ENCODE measurements at places on chromosomes 1 and 21.

- no peak for DNase-seq
These were observed 1.4 kb downstream of the ATP5PO start for GRCh38 chr21:33914188-33914587.

- DNase-seq: no peak
These were observed 253.6 kb downstream of the HMCN1 start for GRCh38 chr1:185987611-185988321.

DNA sequence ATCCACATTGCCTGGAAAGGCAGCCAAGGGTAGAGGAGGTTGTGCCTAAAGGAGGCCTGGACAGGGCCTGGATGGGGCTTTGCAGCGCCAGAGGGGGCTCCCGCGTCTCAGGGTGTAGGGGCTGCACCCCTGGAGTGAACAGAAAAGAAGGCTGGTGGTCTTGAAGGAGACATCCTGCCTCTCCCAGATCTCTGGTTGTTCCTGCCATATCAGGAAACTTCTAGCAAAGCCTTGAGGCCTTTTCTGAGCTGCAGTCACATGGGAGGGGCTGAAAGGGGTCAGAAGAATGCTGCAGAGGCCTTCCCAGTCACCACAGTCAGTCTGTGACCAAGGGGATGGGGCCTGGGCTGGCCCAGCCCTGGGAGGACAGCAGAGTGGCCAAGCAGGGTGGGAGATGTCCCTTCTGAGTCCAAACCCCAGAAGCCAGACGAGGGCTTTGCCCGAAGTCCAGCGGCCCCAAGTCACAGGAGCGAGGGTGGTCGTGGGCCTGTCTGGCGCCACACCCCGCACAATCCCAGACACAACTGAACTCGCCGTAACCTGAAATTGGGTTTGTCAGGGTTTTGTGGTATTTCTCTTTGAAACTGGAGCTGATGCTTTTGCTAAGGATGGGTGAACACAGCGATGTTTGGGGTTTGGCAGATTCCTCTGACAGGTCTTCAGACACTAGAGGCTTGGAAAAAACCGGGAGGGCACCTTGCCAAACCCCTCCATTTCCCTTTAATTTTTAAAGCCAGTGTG is 29.6 kb downstream of the SIM2 start:
- DNase-seq: no peak

GRCh38 chr1:75198761-75199160 is 64.6 kb downstream of the LHX8 start:
- DNase-seq: no peak

DNA sequence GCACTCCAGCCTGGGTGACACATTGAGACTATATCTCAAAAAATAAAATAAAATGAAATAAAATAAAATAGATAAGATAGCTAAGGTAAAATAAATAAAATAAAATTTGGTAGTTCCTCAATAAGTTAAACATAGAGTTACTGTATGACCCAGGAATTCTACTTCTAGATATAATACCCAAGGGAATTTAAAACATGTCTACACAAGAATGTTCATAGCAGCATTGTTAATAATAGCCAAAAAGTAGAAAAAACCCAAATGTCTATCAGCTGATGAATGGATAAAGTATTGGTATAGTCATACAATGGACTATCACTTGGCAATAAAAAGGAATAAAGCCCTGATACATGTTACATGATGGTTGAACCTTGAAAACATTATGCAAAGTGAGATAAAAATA is 47.8 kb downstream of the CEP350 start:
- no peak for DNase-seq

DNA sequence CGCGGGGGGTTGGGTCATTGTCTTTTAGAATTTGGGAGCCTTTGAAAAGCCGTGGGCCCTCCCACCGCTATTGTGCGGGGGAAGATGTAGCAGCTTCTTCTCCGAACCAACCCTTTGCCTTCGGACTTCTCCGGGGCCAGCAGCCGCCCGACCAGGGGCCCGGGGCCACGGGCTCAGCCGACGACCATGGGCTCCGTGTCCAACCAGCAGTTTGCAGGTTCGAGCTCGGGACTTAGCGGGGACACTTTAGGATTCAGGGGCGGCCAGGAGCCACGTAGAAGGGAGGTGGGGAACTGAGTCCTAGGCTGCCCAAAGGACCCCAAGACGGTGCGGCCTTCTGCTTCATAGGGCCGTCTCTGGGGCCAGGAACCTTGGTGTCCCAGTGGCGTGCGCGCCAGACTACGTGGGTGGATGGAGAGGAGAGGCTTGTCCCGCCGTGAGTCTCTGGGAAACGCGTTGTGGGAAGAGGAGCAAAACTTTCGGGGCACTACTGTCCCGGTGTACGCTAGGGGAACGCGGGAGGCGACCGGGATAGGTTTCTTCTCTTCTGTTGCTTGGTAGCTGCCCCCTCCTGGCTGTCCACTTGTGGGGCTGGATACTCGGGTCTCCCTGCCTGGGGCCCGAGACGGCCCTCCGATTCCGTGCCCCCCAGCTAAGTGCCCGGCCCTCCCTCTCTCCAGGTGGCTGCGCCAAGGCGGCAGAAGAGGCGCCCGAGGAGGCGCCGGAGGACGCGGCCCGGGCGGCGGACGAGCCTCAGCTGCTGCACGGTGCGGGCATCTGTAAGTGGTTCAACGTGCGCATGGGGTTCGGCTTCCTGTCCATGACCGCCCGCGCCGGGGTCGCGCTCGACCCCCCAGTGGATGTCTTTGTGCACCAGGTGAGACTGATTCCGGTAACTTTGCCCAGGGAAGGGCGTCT is at the start of gene LIN28A:
LIN28A (plus strand) TSS at position 112 of the 918 bp plus-strand sequence; CDS start at position 187, 75 bp downstream.
- peak; percentile 68 for DNase-seq

GRCh38 chr1:101174722-101175121 is 62.1 kb upstream of the S1PR1 start:
- DNase-seq: peak; percentile 90

DNA sequence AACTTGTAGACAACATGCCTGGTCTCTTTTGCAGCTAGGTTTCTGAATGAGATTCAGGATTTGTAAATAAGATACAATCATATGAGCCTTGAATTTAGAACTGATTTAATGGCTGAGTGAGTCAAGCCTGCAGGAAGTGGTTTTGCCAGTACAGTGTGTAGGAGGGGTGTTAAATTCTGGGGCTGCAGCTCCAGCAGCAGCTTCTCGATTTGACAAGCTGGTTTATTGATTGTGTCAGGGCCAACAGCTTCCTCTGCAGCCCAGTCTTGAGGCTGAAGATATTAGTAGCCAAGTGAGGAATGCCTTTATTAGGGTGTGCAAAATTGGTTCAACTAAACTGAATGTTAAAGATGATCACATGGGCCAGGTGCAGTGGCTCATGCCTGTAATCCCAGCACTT is 11.5 kb upstream of the PLA2G5 start:
- no peak for DNase-seq

DNA sequence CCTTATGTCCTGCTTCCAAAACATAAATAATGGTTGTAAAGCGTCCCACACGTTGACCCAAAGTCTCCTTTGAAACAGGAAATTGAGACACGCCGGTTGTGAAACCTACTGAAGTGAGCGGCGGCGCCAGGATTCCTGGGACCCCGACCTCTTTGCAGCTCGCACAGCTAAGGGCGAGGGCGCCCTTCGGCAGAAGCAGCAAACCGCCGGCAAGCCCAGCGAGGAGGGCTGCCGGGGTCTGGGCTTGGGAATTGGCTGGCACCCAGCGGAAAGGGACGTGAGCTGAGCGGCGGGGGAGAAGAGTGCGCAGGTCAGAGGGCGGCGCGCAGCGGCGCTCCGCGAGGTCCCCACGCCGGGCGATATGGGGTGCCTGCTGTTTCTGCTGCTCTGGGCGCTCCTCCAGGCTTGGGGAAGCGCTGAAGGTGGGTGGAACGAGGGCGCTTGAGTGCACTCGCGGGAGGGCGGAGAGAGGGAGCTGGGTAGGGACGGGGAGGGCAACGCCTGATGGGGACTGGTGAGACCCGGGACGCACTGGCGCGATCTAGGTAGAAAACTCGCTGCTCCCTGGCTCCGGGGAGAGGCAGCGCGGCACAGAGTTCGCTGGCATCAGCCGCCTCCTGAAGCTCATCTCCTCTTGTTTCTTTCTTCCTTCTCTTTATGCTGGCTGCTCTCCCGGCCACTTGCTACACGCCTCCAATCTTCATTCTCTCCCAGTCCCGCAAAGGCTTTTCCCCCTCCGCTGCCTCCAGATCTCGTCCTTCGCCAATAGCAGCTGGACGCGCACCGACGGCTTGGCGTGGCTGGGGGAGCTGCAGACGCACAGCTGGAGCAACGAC is at the start of gene CD1D:
CD1D (plus strand) TSS at position 155 of the 836 bp plus-strand sequence; CDS start at position 362, 207 bp downstream.
- peak; percentile 78 for DNase-seq

DNA sequence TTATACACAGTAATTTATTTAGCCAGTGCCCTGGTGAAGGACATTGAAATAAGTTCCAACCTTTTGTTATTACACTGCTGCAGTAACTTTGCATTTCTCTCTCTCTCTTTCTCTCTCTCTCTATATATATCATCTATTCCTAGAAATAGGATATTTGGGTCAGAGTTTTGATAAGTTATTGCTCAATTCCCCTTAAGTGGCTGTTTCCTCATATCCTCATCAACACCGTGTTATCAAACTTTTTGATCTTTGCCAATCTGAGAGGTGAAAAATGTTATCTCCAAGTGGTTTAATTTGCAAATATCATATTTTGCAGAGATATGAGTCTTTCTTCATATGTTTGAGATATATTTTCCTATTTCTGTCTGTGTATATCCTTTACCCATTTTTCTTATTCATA is 1.6 kb upstream of the SRSF4 start:
- no peak for DNase-seq

GRCh38 chr1:2935184-2935583 is 86.1 kb upstream of the ACTRT2 start:
- DNase-seq: no peak

DNA sequence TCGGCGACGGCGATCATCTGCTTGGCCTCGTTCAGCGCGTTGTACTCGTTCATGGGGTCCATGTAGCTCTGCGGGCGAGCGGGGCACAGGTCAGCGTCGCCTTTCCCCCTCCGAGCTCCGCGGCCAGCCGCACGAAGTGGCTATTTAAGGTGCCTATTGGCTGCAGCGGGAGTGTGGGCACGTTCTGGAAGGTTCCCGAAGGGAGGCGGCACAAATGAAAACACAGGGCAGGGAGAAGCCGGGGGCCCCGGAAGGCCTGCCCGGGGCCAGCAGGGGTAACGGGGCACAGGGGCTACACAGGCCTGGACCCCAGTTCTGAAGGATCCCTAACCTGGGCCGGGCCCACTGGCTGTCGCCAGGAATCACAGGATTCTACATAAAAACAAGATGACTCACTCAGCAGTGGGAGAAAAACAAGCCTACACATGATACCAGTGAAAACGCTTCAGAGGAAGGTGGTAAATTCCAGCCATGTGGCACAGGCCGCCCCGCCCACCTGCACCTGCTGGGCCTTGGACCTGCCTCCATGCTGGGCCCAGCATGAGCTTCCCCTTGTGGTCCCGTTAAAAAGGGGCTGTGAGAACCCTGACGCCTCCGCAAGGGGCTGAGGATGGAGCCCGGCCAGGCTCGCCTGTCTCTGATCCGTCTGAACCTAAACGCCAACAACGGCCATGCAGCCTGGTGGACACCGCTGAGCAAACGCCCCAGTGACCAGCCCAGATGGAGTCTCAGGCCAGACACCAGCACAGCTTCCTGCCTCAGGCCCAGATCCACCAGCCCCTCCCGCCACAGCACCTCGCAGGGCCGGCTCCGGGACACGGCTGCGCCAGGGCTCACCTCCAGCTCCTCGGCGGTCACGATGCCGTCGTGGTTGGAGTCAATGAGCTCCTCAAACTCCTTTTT is 3.9 kb upstream of the TNFRSF4 start:
- no peak for DNase-seq

DNA sequence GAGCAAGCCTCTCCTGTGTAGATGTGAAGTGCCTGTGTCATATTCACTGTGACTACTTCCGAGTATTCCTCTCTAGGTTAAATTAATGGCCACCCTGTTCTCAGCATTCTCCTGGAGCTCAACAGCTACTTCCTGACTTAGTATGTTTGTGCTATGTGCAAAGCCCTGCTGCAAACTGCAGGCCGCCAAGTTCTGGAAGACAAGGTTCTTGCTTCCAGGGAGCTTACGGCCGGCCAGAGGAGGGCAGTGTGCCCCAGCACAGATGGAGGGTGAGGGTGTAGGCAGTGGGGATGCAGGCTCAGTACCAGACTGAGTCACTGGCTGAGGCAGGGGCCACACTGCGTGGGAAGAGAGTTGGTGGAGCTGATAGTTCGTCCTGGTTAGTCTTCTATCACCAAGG is 43.2 kb downstream of the ELK4 start:
- DNase-seq: peak; percentile 81

- no peak for DNase-seq
These were observed 50.3 kb upstream of the RAB3GAP2 start for GRCh38 chr1:220322570-220322969.

- no peak for DNase-seq
These were observed 52.7 kb upstream of the GCLM start for GRCh38 chr1:93961906-93962305.

DNA sequence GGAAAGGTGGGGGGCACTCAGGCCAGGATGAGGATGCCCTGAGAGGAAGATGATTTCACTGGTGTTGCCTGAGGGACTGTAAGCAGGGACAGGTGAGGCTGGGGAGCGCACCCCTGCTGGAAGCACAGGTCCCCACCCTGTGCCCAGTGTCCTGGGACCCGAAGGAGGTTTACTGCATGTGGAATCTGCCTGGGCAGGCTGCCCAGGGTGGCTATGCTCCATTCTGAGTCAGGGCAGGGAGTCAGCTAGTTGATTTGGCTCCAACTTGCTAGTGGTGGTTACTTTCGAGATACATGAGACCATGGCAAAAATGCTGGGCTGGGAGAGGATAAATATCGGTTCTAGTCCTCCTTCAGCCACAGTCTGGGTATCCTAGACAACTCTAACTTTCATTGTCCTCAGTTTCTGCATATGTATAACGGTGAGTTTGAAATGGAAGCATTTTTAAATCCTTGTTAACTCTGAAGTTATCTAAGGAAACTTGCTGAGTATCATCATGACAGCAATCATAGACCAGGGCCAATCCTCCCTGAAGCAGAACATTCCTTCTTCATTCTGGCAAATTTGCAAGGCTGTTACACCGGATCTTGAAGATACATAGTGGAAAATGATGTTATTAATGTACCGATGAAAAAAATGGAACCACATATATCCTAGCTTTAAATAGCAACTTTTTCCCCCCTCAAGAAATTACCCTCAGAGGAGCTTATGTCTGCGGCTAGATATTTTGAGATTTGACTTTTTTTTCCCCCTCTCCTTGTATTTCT is 7.7 kb downstream of the TLR5 start:
- no peak for DNase-seq

DNA sequence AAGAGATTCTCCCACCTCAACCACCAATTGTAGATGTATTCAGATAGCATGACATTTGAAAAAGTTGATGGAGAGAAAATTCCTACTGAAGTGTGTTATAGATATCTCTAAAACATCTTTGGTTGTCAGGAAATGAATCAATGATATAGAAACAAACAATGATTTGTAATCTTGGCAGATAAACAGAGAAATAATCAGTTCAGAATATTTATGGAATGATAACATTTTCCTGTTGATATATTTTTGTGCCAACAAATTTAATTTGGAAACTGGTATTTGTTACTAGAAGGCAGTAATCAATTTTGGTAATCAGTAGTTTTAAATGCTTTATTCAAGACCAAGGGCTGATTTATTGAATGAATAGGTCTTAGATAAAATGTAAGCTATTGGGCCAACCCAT is 695.6 kb downstream of the USP25 start:
- no peak for DNase-seq

Measured in islet precursor cell (in vitro differentiated cells).